ENCODE measurements at places on chromosomes 3 and 15.

DNA sequence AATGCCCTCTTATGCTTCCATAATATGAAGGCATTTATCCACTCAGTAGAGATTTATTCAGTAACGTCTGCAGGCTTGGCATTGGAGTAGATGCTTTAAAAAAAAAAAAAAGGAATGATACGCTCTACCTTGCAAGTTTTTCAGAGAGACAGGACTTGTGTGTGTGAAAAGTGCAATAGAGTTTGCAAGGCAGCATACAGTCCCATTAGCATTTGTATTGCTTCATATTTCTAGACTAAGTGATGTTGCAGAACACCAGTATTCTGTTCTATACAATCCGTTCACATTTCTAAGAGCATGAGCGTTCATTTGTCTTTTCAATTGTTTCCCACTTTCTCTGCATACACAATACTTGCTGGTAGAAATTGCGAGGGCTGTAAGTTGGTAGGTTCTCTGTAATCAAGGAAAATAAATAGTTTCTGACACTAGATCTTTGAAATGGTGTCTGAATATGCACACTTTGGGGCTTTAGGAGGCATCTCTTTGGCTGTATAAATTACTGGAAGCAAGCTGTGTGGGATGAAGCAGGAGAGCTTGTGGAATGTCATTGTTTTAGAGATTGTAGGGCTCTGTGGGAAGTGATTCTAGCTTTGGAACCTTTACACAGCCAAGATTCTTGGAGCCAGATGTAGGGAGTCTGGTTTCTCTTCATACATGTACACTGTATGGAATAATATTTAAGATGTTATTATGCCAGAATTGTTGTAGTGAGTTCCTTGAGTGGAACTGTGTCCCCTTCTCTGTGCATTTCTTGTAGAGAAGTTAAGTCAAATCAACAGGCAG is 262.7 kb downstream of the FEZF2 start:
- no peak for DNase-seq

GRCh38 chr15:36756707-36757106 is 177.3 kb downstream of the CDIN1 start:
- no peak for DNase-seq

DNA sequence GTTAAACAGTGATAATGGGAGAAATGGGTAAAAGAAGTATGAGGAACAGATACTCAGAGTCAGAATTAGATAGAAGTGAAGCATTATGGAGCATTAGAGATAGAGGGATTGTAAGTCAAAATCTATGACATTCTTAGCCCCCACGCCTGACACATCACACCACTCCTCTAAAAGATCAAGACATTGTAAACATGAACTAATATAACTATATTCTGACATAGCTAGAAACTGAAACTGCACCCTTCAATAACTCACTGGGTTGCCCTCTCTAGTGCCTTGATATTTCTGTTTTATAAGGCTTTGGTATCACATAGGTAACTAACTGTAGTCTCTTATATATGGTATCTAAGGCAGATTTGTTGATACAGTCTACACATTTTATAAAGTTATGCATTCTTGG is 684.3 kb upstream of the DPPA4 start:
- no peak for DNase-seq

DNA sequence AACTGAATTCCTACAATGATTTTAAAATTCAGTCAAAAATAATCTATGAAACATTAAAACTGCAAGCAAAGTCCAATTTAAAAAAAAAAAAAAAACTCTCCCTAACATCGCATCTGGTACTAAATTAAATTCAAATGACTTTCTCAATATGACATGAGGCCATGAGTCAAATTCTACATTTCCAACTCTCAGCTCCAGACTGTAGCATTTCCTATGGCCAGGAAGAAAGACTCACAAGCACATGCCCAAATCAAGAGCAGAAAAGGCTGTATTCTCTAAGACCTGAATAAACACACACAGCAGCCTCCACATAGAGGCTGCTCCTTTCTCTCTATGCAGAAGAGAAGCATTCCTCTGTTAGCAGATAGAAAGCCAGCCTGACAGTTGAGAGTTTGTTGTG is 729.2 kb downstream of the ROBO1 start:
- DNase-seq: no peak

DNA sequence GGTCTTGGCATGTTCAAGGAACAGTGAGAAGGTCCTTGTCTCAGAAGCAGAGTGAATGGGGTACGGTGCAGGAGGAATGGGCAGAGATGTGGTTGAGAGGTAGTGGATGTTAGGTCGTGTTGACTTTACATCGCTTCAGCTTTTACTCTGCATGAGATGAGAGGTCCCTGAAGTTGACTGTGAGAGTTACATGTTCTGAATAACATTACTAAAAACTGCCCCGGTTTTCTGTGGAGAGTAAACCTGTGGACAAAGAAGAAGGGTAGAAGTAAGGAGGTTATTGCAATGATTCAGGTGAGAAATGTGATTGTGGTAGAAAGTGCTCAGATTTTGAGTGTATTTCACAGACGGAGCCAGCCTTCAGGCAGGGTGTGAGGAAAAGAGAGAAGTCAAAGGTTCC is 105.6 kb downstream of the ARNT2 start:
- no peak for DNase-seq

Data from lung microvascular endothelial cell (primary cell).